Large intestine (tissue), 12 donors: ENCODE measurements at places on chromosomes 4 and X. TPM values are rescaled to one million over a fixed set of nuclear protein-coding genes. Genes with fewer than 3 reads are reported as not detected.

The CNKSR2 gene
- 1.3 TPM for polyA plus RNA-seq

The RADX gene
- polyA plus RNA-seq: 8.5 TPM

The MFAP3L gene
- polyA plus RNA-seq: 8.3 TPM

The NAP1L3 gene
- 8.9 TPM for polyA plus RNA-seq

DNA sequence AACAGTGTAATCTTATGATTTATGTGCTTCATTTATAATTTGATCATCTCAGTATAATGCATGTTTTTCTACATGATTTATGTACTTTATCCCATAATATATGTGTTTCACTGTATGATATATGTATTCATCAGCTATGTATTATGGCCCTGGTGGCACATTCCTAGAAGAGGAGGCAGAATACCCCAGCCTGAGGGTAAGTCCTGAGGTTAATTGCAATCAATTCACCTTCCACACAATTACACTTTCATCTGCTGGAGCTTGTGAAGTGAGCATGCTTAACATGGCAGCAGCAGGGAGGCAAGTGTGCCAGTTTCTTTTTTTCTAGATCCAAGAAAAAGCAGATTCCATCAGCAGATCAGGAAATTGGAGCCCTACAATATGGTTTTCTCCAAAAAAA, 81.2 kb downstream of the CXXC4 start:
- no peak for DNase-seq

GRCh38 chr4:140808256-140808655, 52.1 kb upstream of the TBC1D9 start:
- DNase-seq: no peak

- no peak for DNase-seq
These were observed 4.8 kb upstream of the CCSER1 start for GRCh38 chr4:90122355-90122748.

DNA sequence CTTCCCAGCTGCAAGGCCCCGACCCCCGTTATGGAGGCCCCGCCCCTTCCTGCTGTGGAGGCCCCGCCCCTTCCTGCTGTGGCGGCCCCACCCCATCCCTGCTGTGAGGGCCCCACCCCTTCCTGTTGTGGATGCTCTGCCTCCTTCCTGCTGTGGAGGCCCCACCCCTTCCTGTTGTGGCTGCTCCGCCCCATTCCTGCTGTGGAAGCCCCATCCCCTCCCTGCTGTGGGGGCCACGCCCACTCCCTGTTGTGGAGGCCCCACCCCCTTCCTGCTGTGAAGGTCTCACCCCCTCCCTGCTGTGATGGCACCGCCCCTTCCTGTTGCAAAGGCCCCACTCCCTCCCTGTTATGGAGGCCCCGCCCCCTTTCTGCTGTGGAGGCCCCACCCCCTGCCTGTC, 104.9 kb upstream of the PSAPL1 start:
- no peak for DNase-seq

GRCh38 chr4:80926891-80927290, 103.6 kb upstream of the BMP3 start:
- no peak for DNase-seq

DNA sequence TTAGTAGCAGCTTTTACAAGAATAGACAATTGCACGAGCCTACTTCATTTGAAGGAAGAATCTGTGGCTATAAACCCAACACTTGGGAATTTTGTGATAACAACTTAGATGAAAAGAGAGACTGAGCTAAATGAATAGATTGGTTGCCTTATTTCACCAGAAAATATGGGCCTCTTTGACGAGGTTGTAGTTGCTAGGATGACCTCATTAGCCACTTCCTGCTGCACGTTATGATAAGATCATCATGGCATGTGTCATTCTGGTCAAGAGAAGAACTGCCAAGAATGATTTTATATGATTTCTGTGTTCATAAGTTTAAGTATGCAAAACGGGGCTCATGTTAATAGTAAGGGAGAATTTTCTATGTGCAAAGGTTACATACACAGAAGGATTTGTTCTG, 321.9 kb upstream of the GIMD1 start:
- no peak for DNase-seq

DNA sequence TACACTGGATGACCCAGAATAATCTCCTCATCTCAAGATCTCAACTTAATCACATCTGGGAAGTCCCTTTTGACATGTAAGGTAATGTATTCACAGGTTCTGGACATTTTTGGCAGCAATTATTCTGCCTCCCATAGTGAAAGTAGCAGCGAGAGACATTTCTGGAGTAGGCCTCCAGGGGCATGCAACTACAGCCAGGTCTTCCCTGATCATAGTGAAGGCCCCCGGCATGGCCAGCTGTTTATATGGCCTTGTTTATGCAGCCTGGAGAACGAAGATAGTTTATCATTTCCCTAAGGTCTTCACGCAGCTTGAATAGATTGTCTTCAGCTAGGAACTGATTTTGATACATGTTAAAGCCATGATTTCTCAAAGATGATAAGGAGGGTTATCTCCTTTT, 139.9 kb downstream of the RNF150 start:
- DNase-seq: no peak

DNA sequence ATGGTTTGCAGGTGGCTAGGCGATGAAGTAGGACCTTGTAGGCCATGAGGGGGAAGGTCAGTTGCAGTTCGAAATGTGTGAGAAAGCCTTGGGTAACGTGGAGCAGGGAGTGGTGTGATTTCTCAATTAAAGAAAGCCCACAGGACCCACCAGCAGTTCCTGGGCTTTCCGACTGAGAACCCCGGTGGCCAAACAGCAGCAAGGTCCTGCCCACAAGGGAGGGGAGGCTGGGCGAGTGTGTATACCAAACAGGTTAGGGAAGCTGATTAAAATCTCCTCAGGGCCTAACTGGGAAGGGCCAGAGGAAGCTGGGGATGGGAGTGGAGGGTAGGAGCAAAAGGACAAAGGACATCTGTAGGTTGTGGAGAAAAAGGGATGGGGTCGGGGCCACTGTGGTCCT, 2.4 kb downstream of the ATP6AP1 start:
- DNase-seq: no peak

DNA sequence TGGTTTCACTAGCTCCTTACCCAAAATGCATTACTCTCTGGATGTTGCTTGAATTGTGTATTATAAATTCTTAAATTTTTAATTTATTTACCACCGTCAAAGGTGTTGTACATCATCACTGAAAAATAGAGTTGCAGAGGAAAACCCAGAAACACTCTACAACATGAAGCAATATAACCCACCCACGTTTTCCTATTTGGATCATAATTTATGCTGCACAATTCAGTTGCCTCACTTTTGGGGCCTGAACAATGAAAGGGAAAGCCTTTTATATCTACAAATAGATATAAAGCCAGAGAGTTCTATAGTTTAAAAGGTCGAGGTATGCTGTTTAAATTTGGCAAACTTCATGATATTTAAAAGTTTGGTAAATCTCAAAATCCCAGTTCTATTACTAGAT, 115.4 kb downstream of the MGST2 start:
- DNase-seq: no peak

GRCh38 chr4:166386491-166387360, 513.7 kb downstream of the TLL1 start:
- no peak for DNase-seq

- DNase-seq: no peak
These were observed 20.4 kb upstream of the SEPSECS start for GRCh38 chr4:25180524-25181131.
